Adipocyte (in vitro differentiated cells): ENCODE measurements at places on chromosomes 6 and 20.

DNA sequence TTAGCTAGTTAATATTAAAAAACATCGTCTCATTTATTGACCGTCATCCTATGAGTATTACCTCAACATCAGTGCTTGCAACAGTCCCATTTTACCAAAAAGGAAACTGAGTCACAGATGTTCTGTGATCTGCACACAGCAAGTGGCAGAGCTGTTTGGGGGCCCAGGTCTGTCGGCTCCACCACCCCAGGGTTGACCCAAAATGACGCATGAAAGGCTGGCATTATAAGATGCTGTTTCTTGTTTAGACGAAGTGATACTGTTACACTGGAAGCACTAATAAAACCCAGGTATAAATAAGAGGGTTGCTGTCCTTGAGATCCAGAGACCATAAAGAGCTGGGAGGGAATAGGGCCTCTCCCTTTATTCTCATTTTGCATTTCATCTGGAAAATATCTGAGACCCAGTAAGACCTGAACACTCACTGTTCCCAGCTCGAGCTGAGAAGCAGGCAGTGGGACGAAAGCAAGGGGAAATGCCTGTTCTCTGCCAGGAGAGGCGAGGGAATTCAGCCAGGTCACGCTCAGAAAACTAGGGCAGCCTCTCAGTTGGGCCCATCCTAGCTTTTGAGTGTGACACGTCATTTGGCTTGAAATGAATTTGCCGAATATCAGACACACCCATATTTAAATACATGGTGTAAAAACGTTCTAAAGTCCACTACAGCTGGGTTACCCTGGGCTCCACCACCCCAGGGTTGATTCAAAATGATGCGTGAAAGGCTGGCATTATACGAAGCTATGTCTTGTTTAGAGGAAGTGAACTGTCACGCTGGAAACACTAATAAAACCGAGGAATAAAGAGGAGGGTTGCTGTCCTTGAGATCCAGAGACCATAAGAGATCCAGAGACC, 1.4 kb upstream of the MICAL1 start:
- no peak for DNase-seq

DNA sequence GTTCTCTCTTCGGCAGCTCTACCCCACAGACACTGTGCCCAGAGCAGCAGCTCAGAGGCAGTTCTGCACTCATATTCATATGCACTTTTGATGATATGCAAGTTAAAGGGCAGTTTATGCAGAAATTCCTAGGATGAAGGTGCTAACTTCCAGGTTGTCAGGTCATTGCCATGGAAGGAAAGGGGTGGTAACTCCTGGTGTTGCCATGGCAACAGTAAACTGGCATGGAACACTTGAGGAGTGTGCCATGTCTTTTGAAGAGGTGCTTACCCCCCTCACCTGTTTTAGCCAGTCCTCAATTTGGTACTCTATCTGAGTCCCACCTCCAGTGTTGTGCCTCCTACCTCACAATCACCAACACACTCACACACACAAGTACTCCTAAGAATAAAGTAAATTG, 539.4 kb upstream of the BTBD3 start:
- DNase-seq, result no peak

GRCh38 chr6:106315765-106316374, 9.7 kb downstream of the ATG5 start:
- DNase-seq, result no peak

- peak; percentile 54 for DNase-seq
Measured at GRCh38 chr6:147868427-147869190, 360.1 kb downstream of the SAMD5 start.

DNA sequence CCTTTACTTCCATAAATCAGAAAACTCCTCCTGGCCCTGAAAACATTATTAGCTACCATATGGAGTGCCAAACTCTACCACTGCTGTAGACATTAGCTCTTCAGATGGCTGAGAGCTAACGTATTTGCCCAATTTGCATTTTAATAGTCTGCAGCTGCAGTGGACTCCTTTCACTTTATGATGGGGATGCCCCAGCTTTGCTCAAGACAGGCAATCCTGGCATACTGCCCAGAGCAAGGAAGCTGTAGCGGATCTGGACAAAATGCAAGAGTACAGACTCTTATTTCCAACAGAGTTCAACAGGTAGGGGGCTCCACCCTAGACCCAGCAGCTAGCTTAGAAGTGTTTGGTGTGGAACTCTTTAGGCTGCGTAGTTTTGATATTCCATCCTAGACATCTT, 246.7 kb downstream of the FOXC1 start:
- peak; percentile 9 for DNase-seq

GRCh38 chr6:39420300-39421265, 98.1 kb upstream of the KCNK16 start:
- no peak for DNase-seq

GRCh38 chr6:55950071-55950814, 74.9 kb upstream of the BMP5 start:
- DNase-seq, result no peak

DNA sequence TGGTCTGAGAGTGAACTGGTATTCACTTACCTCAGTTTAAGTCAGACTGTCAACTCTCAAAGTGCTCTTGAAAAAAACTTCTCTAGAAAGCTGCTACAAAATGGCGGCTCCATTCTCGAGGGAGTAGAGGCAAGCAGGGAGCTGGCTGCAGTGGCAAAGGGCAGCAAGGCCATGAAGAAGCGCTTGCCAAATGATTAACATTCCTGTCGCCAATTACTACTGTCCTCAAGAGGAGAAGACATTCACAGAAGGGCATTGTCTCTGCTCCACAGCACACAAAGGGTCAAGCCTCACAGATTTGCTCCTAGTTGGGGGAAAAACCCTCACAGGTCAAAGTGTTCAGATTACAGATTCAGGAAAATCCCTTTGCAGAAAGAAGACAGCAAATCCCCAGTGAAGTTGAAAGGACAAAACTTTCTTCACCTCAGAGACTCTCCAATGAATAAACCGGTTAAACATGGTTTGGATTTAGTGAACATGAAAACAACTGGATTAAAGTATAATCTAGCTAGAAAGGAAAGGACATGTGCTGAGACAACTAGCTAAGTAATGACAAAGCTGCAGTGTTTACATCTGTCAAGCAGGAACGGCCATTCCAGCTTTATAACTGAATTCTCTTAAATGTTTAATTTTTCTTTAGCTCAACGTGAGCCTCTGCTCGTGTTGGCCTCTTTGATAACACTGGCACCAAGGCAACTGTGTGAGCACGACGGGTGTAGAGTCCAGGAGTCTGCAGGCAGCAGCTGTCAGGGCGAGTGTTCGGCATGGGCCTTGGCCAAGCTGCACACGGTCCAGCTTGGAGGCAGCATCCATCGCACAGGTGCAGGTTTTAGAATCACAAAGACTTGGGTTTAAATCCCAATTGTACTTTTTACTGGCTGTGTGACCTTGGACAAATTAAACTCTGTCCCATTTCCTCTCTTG, 37.6 kb downstream of the NR2E1 start:
- no peak for DNase-seq

- DNase-seq, result no peak
Measured at GRCh38 chr6:31615748-31616147, 714 bp downstream of the AIF1 start.

DNA sequence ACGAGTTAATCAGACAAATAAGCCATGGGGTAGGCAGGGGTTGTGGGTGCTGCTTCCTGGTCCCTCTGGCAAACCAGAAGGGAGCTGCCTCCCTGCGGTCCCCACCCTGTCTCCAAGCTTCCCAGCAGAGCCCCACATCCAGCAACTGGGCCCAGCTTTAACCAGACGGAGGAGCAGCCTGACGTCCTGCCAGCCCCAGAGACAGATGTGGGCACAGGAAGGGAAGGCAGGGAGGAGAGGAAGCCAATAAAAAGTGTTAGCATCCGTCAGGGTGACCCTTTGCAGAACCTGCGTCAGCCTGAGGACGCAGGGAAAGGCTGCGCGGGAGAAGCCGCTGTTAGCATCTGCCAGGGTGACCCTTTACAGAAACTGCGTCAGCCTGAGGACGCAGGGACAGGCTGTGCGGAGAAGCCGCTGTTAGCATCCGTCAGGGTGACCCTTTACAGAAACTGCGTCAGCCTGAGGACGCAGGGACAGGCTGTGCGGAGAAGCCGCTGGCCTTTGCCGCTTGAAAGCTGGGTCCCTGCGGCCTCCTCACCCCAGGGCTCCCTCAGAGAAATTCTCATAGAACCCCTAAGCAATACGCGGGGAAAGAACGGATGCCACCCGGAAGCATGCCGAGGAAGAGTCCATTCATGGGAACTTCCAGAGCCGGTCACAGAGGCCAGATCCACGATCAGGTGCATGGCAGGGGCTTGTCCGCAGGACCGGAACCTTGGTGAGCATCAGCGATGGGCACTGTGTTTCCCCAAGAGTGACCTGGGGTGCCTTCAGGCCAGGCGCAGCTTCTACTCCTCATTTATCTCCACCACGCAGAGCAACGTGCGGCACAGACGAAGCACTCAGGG, 15.9 kb downstream of the DLL1 start:
- DNase-seq, result no peak

DNA sequence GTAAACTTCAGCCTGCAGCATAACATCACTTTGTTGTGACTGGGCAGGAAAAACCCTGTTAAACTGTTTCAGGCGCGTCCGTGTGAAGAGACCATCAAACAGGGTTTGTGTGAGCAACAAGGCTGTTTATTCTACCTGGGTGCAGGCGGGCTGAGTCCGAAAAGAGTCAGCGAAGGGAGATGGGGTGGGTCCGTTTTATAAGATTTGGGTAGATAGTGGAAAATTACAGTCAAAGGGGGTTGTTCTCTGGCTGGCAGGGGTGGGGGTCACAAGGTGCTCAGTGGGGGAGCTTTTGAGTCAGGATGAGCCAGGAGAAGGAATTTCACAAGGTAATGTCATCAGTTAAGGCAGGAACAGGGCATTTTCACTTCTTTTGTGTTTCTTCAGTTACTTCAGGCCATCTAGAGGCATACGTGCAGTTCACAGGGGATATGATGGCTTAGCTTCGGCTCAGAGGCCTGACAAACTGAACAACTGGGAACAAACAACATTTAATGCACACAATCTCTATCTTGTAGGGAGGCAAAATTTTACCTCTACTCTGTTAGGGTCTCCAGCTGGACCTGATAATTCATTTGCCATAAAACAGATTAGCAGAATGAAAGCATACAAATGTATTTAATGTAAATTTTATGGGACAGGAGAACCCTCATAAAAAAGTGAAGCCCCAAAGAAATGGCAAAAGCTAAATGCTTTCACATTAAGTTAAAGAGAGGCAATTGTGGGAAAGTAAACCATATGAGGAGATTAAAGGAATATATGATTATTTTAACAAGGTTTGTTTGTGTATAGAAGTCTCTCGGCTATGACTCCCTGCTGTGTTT, 58.3 kb upstream of the HFE start:
- DNase-seq, result no peak

- DNase-seq, result no peak
Measured at GRCh38 chr20:9532069-9532838, 17.9 kb downstream of the LAMP5 start.

DNA sequence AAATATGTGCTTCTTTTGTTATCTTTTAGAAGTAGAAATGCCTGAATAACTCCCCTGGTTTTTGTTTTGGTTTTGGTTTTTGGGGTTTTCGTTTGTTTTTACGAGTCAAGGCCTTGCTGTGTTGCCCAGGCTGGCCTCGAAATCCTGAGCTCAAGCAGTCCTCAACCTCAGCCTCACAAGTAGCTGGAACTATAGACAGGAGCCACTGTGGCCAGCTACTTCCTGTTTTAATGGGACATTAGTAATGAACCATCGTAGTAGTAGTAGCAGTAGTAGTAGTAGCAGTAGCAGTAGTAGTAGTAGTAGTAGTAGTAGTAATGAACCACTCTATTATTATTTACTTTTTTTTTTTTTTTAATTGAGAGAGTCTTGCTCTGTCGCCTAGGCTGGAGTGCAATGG, 66.0 kb downstream of the UBR2 start:
- no peak for DNase-seq

- DNase-seq, result no peak
Measured at GRCh38 chr6:20370393-20370792, 31.3 kb upstream of the E2F3 start.

GRCh38 chr20:25864326-25864962, 167.8 kb upstream of the ZNF337 start:
- no peak for DNase-seq

DNA sequence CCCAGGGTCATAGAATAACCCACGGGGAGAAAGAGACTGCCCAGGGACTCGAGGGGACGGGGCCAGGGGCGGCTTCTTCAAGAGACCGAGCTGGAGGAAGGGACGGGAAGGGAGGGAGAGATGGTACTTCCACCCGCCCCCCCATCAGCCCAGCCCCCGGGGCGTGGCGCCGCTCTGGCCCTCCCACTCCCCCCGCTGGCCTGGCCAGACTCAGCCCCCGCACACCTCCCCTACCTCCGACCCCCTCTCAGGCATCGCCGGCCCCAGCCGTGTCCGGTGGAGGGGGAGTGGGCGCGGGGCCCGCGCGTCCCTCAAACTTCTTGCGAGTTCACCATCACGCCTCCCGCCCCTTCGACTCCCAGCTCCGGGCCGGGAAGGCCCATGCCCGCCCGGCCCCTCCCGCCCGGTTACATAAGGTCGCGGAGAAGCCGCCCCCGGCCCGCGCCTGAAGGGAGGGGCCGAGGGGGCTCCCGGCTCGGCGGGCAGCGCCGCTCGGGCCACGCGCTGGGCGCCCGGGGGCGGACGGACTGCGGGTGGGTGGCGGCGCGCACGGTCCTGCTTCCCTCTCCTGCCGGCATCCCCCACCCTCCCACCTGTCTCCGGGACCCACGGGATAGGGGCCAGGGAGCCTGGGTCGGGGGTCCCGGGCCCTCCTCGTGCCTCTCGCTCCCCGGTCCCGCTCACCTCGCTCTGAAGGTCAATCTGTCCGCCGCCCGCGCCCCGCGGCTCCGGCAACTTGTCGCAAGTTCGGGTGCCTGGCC, 562 bp downstream of the TFEB start:
- peak; percentile 88 for DNase-seq

DNA sequence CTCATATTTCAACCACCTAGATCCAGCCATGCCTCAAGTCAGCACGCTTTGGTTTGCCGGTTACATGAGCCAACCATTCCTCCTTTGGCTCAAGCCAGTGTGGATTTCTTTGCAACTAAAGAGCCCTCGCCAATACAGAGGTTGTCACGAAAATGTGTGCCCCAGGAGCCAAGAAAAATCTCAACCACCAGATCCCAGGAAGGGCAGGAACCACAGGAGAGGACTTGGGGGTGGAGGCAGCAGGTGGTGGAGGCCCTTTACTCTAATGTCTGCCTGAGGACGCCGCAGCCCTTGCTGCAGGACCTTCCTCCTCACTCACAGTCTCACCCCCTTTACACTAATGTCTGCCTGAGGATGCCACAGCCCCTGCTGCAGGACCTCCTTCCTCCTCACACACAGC, 144.8 kb upstream of the PHACTR3 start:
- no peak for DNase-seq

GRCh38 chr20:63483834-63484233, 11.4 kb upstream of the KCNQ2 start:
- DNase-seq, result no peak
